Midbrain (tissue), 1 donor: ENCODE measurements at places on chromosomes 4 and X.
A peak's percentile ranks its signal among the peaks of the same experiment; 100 is the strongest.

- DNase-seq, result no peak
Observed at GRCh38 chrX:105744291-105744690, 78.0 kb upstream of the NRK start.

DNA sequence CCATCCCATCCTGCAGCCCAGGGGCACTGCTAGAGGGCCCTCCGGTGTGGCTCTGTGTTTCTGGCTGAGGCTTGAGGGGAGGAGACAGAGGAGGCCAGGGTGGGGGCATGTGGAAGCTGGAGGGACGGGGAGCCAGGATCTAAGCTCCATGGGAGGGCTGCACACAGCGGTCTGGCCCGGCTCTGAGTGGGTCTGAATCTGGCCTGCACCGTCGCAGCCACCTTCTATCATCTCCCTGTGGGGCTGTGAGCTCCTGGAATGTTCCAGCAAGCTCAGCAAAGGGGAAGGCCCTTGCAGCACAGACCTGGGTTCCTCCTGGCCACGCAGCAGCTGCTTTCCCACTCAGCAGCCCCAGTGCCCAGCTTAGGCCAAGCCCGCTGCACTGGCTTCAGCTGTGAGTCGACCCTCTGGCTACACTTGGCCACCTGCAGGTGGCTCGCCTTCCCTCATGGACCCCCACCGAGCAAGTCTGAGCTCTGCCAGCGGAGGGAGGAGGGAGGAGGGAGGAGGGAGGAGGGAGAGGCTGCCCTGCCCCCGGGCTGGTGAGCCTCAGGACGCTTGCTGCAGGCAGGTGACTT is 5.3 kb downstream of the NKX1-1 start:
- DNase-seq, result no peak

DNA sequence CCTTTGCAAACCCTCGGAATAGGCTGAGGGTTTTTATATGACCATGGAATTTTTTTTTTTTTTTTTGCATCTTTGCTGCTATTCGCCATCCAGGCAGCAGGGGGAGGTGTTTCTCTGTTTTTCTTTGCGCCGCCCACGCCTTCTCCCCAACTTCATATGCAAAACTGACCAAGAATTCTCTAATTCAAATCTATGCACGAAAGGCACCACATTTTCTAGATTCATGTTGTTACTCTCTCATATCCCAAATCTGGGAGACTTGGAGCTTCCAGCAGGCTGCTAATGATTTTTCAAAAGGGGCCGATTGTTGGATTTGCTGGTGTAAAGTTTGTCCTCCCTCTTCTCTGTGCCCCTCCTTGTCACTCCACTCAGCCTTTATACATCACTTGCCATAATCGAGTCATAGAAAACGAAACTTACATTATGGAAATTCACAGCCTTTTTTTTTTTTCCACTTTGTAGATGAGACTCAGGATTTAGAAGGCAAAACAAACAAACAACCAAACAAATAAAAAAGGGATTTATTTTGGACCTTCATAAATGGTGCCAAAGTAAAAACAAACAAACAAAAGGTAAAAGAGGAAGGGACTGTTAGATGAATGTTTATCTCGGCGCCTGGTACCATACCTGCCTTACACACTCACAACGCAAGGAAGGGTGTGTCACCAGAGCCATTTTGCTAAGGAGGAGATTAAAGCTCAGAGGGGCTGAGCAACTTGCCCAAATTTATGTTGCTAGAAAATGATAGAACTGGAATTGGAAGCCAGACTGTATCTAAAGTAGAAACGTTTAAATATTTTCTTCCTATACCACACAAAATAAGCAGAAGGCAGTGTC is 29.3 kb upstream of the BOD1L1 start:
- DNase-seq, result peak; percentile 60

DNA sequence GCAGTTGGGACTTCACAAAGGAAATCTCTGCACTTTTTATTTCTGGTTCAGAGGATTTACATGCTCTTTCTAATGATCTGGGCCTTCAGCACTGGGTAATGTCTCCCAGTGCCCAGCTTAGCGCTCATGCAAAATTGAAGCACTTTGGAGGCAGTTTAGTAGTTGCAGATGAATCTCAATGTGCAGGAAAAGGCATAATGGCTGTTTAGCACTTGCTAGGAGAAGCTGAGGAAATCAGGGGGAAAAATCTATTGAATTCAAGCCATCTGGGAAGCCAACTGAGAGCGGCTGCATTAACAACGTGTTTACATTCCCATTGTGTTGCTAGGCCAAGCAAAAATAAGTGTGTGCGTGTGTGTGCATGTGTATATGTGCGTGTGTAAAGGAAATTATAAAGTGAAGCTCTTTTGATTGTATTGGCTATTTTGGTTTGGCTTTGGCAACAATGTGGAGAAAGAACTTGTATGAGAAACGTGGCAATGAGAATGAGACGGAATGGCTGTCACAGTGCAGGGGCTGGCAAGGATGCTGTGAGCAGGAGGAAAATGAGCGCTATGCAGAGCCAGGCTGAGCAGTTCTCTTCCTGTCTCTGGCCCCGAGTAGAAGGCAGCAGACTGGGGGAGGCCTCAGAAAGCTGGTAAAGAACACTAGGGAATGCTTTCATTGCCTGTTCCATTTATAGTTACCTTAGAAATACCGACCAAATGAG is 231.5 kb downstream of the UNC5C start:
- DNase-seq, result peak; percentile 53

GRCh38 chr4:150345207-150345744 is 236.7 kb upstream of the MAB21L2 start:
- DNase-seq, result no peak
